ENCODE measurements at places on chromosomes 3 and 15.

DNA sequence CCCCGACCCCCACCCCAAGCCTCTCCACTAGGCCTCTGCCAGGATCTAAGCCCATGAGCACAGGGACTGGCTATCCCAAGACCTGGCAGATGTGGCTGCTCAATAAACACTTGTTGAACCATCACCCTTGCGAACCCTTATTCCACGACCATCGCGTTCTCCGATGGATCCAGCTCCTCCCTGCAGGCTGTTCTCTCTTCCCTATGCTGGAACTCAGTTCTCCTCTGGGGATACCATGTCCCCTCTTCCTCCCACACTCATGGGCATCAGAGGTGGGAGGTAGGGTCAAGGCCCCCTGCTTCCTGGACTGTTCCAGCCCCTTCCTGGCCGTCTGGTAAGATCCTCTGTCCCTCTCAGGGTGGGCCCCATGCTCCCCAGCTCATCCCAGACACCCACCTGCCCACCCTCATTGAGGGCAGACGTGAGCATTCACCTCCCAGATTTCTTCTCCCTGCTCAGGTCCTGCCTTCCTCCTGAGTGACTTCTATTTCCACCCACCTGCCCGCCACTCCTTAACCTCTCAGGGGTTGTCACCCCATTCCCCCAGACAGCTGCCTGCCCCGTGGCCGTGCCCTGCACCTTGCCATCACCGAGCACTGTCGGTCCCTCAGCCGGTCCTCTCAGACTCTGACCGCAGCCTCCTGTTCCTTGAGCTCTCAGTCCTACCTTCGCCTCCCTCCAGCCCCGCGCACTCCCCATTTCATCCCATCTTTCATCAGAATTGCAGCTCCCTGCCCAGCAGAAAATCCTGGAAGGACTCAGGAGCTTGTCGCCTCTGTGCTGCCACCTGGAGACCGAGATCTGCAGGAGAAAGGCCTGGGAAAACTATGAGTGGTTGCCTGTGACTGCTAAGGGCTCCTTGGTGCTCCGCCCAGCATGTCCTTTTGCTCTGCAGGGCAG, 42.0 kb downstream of the PML start:
- H3K36me3 ChIP-seq, result peaks cover 46% of the 10 kb centered on the region
- H3K27ac ChIP-seq, result no peak overlapping the region
- DNase-seq, result peak; percentile 15
- no peak overlapping the region for H3K4me3 ChIP-seq
- no peaks in the 10 kb centered on the region for H3K4me1 ChIP-seq
- no peaks in the 10 kb centered on the region for H3K27me3 ChIP-seq

GRCh38 chr3:149620291-149621020, 37.4 kb downstream of the WWTR1 start:
- no peaks in the 10 kb centered on the region for H3K27me3 ChIP-seq
- H3K27ac ChIP-seq, result no peak overlapping the region
- H3K4me3 ChIP-seq, result no peak overlapping the region

DNA sequence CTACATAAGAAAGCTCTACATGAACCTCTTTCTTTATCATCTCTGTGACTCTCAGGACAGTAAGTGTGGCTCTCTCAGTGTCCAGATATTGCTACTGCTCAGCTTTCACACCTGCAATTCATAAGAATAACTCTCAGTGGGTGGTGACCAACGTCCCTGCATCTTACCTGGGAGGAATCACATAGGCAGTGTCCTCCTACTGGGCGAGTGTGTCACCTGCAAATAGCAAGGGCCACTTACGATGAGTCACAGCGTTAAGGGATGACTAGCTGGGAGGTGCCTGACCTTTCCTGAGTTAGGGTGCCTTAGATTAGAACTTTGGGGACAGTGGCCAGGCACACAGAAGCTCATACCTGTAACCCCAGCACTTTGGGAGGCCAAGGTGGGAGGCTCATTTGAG, 90.8 kb upstream of the C3orf80 start:
- no peaks in the 10 kb centered on the region for H3K36me3 ChIP-seq
- H3K27ac ChIP-seq, result no peak overlapping the region
- H3K4me3 ChIP-seq, result no peak overlapping the region
- no peaks in the 10 kb centered on the region for H3K4me1 ChIP-seq
- no peak for DNase-seq
- H3K27me3 ChIP-seq, result peaks cover 9% of the 10 kb centered on the region

GRCh38 chr3:119401069-119401468, 62.3 kb downstream of the TMEM39A start:
- H3K27me3 ChIP-seq, result no peaks in the 10 kb centered on the region
- no peak overlapping the region for H3K4me3 ChIP-seq
- H3K27ac ChIP-seq, result no peak overlapping the region
- H3K36me3 ChIP-seq, result no peaks in the 10 kb centered on the region
- DNase-seq, result no peak

DNA sequence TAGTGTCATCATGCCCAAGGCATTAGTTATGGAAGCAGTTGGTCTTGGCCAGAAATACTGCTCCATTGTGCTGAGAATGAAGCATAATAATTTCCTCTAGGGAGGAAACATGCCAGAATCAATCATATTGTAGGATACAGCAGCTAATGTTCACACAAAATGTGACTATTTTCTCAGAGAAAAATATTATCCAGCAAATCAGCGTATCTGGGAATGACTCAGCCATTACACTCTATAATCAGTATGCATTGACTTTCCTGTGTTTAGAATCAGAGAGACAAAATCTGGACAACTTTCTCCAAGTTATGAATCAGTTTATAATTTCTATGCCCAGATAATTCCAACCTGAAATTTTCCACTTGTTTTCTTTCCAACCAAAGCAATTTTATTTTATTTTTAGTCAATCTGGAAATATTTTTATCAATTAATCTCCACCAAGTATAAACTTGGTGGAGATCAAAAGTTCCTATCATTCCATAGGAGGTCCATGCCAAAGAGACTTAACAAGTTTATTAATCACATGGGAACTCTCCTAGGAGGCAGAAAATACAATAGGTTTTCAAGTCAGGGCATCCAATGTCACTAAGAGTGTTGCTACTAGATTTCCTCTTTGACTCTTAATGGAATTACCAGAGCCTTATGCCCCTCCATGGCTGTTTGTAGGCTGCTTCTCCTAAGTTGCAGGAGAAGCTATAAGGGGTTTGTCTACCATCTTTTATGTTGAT, 36.4 kb downstream of the SUCNR1 start:
- no peak for DNase-seq
- H3K4me3 ChIP-seq, result no peak overlapping the region
- no peaks in the 10 kb centered on the region for H3K4me1 ChIP-seq
- H3K36me3 ChIP-seq, result no peaks in the 10 kb centered on the region
- H3K27me3 ChIP-seq, result no peaks in the 10 kb centered on the region

DNA sequence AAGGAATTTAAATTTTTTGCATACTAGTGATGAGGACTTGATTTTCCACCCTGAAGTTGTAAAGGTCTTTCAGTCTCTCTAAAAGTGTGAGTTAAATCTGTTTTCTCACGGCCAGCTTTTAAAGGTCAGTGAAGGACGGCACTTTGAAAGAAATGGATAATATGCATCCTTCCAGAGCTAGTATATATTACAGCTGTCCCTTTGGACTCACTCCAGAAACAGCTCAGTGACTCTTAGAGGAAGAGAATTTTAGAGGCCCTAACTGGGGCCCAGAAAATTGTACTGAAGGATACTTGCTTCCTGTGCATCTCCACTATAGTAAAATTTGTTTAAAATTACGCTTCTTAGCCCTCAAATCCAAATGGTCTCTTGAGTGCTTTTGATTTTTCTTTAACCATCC, 41.6 kb downstream of the PIK3CA start:
- H3K36me3 ChIP-seq, result no peaks in the 10 kb centered on the region
- DNase-seq, result no peak
- H3K4me3 ChIP-seq, result no peak overlapping the region
- H3K27ac ChIP-seq, result no peak overlapping the region
- H3K4me1 ChIP-seq, result peaks cover 19% of the 10 kb centered on the region

DNA sequence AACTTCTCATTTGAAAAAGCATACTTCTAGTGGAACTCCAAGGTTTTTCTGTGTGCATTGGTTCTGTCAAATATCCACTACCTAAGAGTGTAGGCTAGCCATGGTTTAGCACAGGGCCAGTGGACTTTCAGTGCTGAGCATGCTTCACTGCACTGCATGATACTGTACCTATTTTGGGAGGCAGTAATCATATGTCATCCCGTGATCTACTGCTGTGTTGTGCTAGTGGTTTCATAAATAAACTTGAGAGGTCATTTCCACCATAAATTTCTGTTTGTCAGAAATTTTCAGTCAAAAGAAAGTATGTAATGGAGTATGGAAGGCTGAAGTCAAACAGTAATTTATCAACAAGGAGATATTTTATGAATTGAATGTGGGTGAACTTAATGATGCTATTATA, 203.6 kb downstream of the ROBO1 start:
- no peak for DNase-seq
- H3K36me3 ChIP-seq, result no peaks in the 10 kb centered on the region
- H3K4me3 ChIP-seq, result no peak overlapping the region
- no peak overlapping the region for H3K27ac ChIP-seq
- H3K4me1 ChIP-seq, result no peaks in the 10 kb centered on the region

GRCh38 chr15:89112341-89112971, 24.2 kb downstream of the ABHD2 start:
- peaks cover 11% of the 10 kb centered on the region for H3K36me3 ChIP-seq
- DNase-seq, result no peak
- H3K4me3 ChIP-seq, result no peak overlapping the region
- H3K27me3 ChIP-seq, result no peaks in the 10 kb centered on the region

GRCh38 chr3:192481638-192482037, 245.7 kb downstream of the FGF12 start:
- no peaks in the 10 kb centered on the region for H3K36me3 ChIP-seq
- H3K4me3 ChIP-seq, result no peak overlapping the region
- no peaks in the 10 kb centered on the region for H3K4me1 ChIP-seq
- H3K27me3 ChIP-seq, result no peaks in the 10 kb centered on the region
- DNase-seq, result no peak
- no peak overlapping the region for H3K27ac ChIP-seq

- no peak overlapping the region for H3K27ac ChIP-seq
- no peaks in the 10 kb centered on the region for H3K4me1 ChIP-seq
- H3K36me3 ChIP-seq, result no peaks in the 10 kb centered on the region
- no peaks in the 10 kb centered on the region for H3K27me3 ChIP-seq
- H3K4me3 ChIP-seq, result no peak overlapping the region
- no peak for DNase-seq
Measured at GRCh38 chr15:63906266-63906584, 72.5 kb upstream of the HERC1 start.

GRCh38 chr3:16262174-16262573, 2.6 kb downstream of the DPH3 start:
- DNase-seq, result no peak
- peaks cover 38% of the 10 kb centered on the region for H3K4me1 ChIP-seq

- DNase-seq, result no peak
- no peak overlapping the region for H3K4me3 ChIP-seq
- H3K4me1 ChIP-seq, result no peaks in the 10 kb centered on the region
- no peaks in the 10 kb centered on the region for H3K27me3 ChIP-seq
Measured at GRCh38 chr3:172271386-172271976, 176.8 kb downstream of the GHSR start.

DNA sequence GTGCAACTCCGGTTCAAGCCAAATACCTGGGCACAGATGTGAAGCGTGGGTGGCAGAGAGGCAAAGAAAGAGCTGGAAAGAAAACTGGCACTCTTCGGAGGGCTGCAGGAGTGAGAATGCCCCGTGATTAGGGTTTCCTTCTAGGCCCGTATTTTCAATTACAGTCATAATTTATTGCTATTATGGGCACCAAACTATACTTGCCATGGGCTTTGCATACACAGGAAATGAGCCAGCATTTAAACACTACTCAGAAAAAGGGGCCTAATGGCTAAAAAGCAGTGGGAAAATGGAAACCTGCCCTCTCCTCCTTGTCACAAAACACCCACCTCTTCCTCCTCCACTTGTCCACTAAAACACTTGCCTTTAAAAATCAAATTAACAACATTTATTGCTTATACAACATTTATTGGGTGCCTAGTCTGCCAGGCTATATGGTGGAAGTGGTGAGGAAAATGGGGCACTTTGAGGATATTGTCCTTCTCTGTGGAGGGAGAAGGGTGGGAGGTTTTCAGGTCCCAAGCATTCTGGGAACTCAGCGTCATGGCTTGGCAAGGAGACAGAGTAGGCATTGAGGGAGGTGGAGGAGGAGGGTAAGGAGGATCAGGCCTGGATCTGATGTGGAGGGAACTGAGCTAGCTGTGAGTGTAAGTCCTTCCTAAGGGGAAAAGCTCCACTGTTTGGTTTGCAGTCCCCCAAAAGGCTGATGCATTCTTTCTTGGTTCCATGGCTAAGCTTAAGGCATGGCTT, 160.9 kb downstream of the SLCO3A1 start:
- no peaks in the 10 kb centered on the region for H3K36me3 ChIP-seq
- H3K4me1 ChIP-seq, result no peaks in the 10 kb centered on the region
- no peak overlapping the region for H3K4me3 ChIP-seq
- H3K27me3 ChIP-seq, result peaks cover 8% of the 10 kb centered on the region

GRCh38 chr3:193816656-193817311, 223.8 kb downstream of the OPA1 start:
- H3K27me3 ChIP-seq, result peaks cover 17% of the 10 kb centered on the region
- no peaks in the 10 kb centered on the region for H3K36me3 ChIP-seq
- H3K4me1 ChIP-seq, result no peaks in the 10 kb centered on the region
- H3K4me3 ChIP-seq, result no peak overlapping the region

DNA sequence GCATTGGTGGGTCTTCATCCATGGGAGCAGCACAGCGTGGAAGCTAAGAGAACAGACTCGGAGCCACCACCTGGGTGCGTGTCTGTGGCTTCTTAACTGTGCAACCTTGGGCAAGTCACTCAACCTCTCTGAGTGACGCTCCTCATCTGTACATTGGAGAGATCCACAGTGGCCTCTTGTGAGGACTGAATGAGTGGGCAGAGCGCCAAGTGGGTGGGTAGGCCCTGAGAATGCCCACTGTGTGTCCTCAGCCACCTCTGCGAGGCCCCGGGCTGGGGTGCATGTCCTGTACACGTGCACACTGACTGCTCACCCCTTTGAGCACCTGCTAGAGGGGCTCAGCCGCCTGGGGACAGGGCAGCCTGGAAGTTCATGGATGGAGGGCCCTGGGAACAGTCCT, 99.6 kb upstream of the PRR23E start:
- H3K27me3 ChIP-seq, result no peaks in the 10 kb centered on the region
- H3K36me3 ChIP-seq, result no peaks in the 10 kb centered on the region
- no peak overlapping the region for H3K27ac ChIP-seq

GRCh38 chr3:45948311-45948781, 5.1 kb downstream of the CXCR6 start:
- H3K27ac ChIP-seq, result peak overlapping the region; percentile 31
- DNase-seq, result no peak
- H3K36me3 ChIP-seq, result peaks cover 88% of the 10 kb centered on the region
- no peak overlapping the region for H3K4me3 ChIP-seq
- no peaks in the 10 kb centered on the region for H3K27me3 ChIP-seq
- peaks cover 40% of the 10 kb centered on the region for H3K4me1 ChIP-seq

- no peak overlapping the region for H3K27ac ChIP-seq
- no peak overlapping the region for H3K4me3 ChIP-seq
- no peaks in the 10 kb centered on the region for H3K4me1 ChIP-seq
Measured at GRCh38 chr3:128195369-128195768, 42.1 kb downstream of the EEFSEC start.

GRCh38 chr3:144569651-144570050, 598.0 kb downstream of the DIPK2A start:
- no peaks in the 10 kb centered on the region for H3K36me3 ChIP-seq
- no peak overlapping the region for H3K27ac ChIP-seq
- H3K4me1 ChIP-seq, result no peaks in the 10 kb centered on the region

- peaks cover 88% of the 10 kb centered on the region for H3K36me3 ChIP-seq
- no peak overlapping the region for H3K4me3 ChIP-seq
- no peaks in the 10 kb centered on the region for H3K27me3 ChIP-seq
- H3K4me1 ChIP-seq, result no peaks in the 10 kb centered on the region
Measured at GRCh38 chr3:180974286-180974685, 15.2 kb downstream of the DNAJC19 start.

GRCh38 chr3:54134713-54135112, 12.4 kb downstream of the CACNA2D3 start:
- DNase-seq, result no peak
- H3K27ac ChIP-seq, result no peak overlapping the region

Measured in DND-41 (cell line).